ENCODE measurements at places on chromosomes 4 and X.

- DNase-seq = no peak
Observed at GRCh38 chr4:97530676-97531075, 612.6 kb downstream of the STPG2 start.

DNA sequence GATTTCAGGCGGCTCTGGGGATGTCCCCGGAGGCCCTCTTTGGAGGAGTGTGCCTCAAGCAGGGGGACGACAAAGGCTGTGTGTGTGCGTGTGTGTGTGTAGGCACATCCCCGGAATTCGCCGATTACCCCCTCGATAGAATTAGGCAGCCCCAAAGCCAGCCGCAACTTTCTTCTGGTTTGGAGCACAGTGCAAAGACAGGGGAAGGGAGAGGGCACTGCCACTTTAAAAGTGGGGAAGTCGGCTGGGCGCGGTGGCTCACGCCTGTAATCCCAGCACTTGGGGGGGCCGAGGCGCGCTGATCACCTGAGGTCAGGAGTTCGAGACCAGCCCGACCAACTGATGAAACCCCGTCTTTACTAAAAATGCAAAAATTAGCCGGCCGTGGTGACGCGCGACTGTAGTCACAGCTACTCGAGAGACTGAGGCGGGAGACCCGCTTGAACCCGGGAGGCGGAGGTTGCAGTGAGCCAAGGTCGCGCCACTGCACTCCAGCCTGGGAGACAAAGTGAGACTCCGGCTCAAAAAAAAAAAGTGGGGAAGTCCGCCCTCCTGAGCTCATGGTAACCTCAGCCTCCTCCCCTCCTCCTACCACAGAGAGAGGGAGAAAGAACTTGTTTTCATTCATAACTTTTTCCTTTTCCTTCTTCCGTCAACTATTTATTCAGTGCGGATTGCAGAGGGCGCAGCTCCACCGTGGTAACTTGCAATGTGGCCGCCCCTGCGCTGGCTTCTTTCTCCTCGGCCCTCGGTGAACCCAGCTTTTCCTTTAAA, 2.4 kb downstream of the SPRY1 start:
- DNase-seq = no peak

DNA sequence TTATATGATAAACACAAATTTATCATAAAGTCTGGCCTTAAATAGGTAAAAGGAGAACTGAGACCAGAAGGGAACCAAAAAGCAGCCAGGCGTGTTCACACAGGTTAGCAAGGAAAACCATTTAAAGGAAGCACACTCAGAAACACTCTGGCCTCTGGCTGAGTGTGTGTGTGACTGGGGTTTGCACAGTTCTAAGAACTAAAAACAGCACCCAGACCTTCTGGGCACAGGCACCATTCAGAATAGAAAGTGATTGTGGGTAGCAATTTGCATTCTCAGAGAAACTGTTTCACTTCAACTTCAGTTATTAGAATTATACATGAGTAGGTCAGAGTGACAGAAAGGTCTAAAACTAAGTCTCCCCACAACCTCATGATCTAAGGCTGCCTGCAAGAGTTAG, 10.0 kb downstream of the GPR82 start:
- DNase-seq = no peak

DNA sequence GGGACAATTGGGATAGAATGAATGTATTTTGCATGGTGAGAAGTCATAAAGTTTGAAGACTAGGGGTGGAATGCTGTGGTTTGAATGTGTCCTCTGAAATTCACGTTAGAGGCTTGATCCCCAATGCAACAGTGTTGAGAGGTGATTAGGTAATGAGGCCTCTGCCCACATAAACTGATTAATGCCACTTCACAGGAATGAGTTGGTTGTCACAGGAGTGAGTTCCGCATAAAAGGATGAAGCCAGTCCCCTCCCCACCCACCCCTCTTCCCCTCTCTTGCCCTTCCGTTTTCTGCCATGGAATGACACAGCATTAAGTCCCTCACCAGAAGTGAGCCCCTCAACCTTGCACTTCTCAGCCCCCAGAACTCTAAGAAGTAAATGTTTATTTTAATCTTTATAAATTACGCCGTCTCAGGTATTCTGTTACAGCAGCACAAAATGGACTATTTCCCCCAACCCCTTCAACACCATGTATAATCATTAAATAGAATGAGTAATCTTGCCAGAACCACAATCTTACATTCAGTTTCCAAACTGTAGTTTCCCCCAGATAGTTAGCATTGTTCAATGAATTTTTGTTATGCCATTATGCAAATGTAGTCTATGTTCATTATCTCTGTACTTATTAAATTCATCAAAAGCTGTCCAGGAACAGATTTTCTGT, 5.5 kb upstream of the MMAA start:
- no peak for DNase-seq

GRCh38 chr4:55311792-55312488, 34.1 kb upstream of the SRD5A3 start:
- no peak for DNase-seq

- DNase-seq = no peak
Observed at GRCh38 chr4:142743121-142743825, 102.8 kb downstream of the INPP4B start.

DNA sequence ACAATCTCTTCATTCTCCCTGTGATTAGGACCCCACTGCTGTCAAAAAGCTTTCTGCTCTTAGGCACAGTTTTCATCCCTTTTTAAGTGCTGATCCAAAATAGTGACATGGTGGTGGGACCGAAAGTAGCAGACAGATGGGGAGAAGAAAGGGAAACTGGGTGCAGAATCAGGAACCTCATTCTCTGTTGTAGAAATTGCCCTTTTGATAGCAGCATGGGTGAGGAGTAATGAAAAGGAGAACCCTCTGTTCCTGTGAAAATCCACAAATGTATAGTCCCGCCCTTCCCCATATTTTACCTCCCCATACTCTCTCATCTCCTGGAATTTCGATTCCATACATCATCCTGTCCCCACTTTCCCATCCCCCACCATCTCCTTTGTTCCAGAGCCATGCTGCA, 126.5 kb downstream of the STIM2 start:
- DNase-seq = no peak

DNA sequence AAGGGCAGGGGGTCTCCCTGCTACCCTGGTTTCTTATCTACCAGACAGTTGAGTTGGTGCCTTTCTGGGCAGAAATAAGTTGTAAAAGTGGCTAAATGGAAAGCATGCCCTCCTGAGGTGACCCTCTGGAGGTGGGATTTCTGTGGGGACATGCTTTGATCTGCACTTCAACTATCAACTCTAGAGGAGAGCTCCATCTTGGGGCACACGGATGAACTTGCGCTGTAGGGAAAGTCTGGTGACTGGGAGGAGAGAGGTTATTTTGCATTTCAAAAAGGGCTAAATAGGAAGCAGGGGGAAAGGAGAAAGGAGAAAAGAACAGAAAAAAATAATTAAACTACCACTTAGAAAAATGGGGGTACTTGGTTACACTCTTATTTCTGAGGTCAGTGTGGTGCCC, 12.7 kb upstream of the RHOXF2B start:
- DNase-seq = no peak

DNA sequence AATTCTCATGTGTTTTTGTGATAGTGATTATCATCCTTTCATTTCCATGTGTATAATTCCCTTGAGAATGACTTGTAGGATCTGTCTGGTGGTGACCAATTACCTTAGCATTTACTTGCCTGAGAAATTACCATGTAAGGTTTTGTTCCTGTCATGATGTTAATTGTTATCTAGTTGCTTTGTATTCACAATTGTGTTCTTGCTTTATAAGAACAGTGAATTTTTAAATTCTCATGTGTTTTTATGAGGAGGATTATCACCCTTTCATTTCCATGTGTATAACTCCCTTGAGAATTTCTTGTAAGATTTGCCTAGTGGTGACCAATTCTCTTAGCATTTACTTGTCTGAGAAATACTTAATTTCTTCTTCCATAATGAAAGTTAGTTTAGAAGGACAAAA, 758.2 kb upstream of the NDST4 start:
- DNase-seq = no peak

GRCh38 chrX:154751203-154751668, 359 bp upstream of the GAB3 start:
- no peak for DNase-seq

DNA sequence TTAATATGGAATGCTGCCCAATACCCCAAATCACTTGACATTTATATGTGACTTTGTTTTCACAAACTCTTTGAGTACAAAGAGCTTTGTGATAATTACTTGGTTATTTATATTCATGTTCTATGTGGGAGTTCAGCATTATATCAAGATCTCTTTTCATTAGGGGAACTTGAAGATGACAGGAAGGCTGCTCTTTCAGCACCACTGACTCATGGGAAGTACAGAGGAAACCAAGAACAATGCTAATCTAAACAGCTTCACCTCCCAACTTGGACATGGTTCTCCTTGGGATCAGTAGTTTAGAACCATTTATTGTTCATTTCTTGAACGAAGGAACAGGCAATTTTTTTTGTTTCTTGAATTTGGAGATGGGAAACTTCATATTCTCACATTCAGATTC, 184.0 kb upstream of the AFF2 start:
- no peak for DNase-seq

- no peak for DNase-seq
Observed at GRCh38 chrX:118074196-118074595, 42.4 kb downstream of the KLHL13 start.

All from left forelimb (tissue), 1 donor.